Fibroblast of lung (primary cell): ENCODE measurements at places on chromosomes 4 and X.

DNA sequence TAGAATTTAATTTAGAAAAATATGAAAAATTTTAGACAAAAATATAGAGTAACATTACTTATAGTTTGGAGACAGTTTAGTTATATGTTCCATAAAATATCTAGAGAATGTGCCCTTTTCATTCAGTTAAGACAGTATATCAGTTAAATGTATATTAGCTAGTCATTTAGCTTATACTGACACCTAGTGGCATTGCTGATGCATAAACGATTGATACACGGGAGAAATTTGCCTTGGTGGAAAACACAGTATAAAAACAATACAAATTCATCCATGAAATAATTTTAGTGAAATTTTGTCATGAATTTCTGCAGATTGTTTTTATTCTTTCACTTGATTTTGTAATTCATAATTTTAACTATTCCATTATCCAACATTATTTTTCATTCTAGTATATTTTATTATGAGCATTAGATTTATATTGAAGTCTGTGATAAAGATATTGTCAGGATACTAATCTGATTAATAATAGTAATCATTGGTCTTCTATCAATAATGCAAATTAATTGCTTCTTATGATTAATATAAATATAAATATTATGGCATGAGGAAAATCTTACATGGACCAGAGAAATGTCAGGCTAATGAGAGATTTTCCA, 219.0 kb downstream of the TLL1 start:
- DNase-seq, result peak; percentile 60

DNA sequence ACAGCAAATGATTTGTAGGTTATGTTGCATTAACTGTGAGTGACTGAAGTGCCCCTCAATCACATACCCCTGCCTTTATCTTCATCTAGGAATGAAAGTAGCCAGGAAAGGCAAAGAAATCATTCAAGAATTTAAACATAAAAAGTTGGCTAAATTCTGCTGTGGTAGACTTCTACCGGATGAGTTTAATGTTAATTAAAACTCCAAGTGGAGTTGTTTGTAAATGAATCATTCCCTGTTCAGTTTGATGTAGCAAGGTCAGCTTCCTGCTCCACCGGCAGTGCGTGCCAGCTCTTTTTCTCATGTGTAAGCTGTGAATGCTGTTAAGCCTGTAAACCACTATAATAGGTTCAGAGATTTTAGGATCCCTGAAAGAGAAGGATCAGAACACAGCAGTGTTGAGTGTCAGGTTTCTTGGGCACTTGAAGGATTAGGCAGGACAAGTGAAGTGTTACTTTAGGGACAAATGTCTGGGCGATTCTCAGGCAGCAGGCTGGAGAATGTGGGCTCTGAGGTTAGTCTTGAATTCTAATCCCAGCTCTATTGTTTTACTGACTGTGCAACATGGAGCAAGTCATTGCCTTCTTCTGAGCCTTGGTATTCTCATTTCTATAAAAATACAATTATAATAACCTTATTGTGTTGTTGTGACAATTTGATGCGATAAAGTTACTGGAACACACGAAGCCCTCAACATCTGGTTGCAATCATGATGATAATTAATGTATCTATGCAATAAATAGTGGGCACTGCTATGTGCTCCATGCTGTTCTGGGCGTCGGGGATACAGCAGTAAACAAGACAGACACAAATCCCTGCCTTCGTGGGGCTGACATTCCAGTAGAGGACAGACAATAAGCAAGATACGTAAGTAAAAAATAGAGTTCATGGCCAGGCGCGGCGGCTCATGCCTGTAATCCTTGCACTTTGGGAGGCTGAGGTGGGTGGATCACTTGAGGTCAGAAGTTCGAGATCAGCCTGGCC, 112.0 kb downstream of the SHROOM3 start:
- DNase-seq, result peak; percentile 94

DNA sequence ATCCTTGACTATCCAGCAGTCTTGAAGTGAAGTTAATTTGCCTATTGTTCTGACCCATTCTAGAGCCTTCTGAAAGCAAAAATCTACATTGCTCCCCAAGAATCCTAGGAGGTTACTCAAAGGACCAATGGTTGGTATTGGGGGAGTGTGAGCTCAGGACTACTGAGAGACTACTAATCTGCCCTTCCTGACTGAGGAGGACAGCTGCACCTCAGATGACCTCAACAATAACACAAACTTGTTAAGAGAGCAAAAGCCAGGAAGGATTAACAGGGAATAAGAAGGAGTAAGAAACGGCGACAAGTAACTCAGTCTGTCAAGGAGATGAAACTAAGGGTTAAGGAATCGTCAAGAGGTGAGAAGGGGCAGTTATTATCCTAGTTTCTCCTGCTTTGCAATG, 43.4 kb downstream of the IDS start:
- DNase-seq, result no peak

DNA sequence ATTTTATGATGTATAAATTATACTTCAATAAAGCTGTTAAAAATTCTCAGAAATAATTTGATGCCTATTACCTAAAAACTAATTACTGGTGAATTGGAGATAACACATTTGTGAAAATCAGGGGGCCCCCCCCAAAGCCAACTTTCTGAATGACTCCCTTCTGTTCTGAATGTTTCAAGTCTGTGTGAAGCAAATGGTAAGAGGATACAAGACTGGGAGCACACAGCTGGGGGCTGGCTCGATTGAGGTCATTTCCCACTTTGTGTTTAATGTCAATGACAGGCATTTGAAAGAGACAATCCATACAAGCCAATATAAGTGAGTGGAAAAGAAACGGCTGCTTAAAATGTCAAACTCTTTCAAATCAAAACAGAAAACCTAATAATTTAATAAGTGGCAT, 155.8 kb downstream of the SH2D1A start:
- DNase-seq, result no peak

DNA sequence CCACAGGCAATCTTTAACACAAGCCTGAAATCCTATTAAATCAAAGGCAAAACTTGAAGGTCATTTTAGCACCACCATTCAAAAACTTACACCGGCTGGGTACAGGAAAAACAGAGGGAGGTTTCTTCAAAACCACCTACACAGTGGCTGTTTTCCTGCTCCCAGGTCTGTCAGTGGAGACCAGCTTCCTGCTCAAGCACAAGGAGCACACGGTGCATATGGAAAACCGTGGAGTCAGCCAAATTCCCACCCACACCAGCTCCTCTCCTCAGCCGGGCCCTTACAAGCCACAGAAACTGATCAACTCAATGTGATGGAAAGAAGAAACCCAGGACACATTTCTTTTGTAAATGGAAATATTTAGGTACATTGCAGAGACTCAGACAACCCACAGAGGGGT, 14.3 kb upstream of the FAM241A start:
- peak; percentile 65 for DNase-seq

- no peak for DNase-seq
Observed at GRCh38 chr4:155837203-155837796, 28.8 kb downstream of the ASIC5 start.

DNA sequence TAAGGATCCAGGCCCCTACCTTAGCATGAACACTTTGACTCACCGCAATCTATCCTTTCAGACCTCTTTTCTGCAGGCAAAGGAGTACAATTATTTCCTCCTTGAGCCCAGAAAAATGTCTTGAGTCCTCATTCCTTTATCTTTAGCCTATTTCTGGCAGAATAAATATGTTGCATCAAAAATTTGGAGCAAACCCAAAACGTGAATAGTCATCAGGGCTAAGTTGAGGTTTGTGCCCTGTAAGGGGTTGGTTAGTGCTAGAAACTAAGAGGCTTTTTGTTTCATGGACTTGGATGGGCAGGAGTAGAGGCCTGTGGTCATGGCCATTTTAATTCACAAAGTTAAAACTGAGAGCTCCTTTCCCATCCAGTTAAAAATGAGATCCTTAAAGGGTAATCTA, 460.3 kb downstream of the GBA3 start:
- peak; percentile 17 for DNase-seq

GRCh38 chr4:8504279-8505007, 63.9 kb downstream of the TRMT44 start:
- DNase-seq, result no peak

GRCh38 chr4:71009890-71010588, 16.6 kb downstream of the DCK start:
- DNase-seq, result peak; percentile 70

GRCh38 chr4:162852642-162853041, 314.0 kb downstream of the NAF1 start:
- no peak for DNase-seq

DNA sequence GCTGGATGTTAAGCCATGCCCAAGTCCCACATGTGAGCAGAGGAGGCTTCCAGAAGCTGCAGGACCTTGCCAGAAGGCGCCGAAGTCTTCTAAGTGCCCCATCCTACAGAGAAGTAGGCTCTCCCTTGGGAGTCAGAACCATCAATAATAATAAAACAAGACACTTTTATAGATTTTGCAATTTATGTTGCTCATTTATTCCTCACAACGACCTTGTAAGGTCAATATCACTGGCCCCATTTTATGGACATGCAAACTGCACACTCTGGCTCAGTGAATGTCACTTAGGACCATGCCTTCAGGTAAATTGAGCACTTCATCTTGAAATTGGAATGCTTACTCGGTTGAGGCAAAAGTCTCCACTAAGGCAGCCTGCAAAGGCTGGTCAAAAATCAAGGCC, 170.4 kb downstream of the BCOR start:
- DNase-seq, result no peak

- peak; percentile 43 for DNase-seq
Observed at GRCh38 chr4:54423066-54423465, 194.0 kb downstream of the PDGFRA start.
